ENCODE measurements at places on chromosomes 13 and 19.
A peak's percentile ranks its signal among the peaks of the same experiment; 100 is the strongest.

DNA sequence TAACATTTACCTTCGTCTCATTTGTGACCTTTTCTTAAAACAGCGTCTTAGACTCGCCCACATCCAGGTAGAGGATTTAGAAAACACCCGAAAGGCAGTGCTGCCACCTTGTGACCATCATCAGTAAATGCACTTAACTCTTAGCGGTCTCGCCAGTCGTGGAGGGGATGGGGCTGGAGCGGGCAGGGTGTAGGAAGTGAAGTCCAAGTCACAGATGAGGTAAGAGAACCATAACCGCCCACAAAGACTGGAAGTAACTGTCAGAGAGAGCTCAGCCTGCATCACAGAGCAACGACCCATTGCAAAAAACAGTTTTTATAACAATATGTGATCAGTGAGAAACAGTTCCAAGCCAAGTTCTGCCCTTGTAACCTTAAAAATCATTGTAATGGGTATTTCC, 10.7 kb upstream of the CEACAM3 start:
- DNase-seq = peak; percentile 47

DNA sequence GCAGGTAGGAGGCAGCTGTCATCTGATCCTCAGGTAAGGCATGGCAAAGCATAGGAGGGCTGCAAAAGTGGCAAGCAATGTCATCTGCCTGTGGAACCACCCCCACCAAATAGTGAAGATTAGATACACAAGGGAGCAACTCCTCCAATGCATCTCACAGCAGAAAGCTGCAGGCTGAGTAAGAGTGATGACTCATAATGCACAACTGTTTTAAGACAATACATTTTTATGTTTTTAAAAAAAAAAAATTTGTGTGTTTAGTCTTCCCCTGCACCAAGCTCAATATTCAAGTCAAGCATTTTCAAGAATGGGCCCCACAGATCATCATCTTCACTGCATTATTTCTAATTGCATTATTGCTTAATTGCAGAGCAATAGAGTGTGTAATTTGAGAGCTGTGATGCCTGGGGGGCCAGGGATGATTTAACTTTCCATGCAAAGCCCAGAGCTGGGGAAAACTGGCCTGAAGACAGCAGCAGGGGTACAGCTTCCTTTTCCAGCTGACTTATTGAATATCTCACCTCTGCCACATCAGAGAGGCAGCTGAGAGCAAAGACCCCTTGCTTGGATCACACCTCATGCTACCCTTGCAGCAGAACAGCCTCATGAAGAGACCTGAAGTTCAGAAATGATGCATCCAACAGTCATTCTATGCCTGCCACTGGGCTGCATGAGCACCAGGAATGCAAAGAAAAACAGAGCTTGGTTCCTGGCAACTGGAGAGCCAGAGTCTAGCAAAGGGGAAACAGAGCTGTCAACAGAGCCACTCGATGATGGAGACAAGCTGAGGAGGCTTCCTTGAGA, 22.7 kb upstream of the POP4 start:
- DNase-seq = no peak

GRCh38 chr13:28866932-28867331, 46.8 kb downstream of the MTUS2 start:
- no peak for DNase-seq

DNA sequence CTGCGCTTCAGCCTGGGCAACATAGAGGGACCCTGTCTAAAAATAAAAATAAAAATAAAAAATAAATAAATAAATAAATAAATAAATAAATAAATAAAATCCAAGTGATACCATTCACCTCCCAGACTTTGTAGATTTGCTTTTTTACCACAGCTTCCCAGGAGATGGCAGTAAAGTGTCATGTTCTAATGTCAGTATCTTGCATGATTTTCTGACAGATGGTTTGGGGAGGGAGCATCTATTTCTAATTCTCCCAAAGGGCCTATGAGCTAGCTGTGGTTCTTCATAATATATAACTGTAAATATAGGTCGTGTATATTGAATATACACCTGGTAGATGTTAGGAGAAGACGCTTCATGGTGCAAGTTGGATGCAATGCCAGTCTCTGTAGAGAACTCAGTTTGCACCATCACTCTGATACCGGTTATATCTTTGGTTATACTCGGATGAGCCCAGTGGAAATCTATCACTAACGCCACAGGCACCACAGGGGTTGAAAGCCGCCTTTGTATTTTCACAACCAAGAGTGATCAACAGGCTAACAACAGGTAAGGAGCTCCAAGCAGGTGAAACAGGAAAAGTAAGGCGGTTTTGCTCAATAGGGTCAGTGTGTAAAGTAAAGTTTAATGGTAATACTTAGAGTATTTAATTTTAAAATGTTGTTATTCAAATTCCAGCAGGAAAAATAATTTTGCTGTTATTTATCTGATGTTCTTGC, 13.9 kb downstream of the APLP1 start:
- DNase-seq = no peak

DNA sequence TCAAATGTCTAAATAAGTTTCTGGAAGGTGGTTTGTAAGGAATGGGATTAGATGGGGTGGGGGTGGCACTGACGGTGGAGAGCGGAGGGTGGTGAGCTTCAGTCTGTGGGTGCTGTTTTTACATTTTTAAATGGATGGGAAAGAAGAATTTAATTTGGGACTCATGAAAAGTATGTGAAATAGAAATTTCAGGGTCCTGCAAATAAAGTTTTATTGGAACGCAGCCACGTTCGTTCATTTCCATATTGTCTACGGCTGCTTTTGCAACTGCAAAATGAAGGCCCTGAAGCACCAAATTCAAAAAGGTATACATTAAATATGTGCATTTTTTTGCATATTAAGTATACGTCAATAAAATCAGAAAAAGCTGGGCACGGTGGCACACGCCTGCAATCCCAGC, 9.9 kb downstream of the KANK2 start:
- DNase-seq = no peak

Data from stimulated activated CD4-positive, alpha-beta T cell treated with anti-CD3 and anti-CD28 coated beads, TNF-alpha, amount 100 ng/mL, for 48 hours (primary cell).